ENCODE measurements at places on chromosomes 2 and 18.

DNA sequence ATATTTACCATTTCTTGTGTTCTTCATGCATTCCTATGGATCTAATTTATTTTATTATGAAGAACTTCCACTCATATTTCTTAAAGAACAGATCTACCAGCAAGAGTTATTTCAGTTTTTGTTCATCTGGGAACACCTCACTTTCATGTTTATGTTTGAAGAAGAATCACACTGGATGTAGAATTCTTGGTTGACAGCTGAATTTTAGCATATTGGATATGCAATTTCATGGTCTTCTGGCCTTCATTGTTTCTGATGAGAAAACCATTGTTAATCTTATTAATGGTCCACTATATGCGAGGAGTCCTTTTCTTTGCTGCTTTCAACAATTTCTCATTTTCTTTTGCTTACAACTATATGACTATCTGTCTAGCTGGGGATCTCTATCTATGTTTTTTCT is 189.2 kb downstream of the UXS1 start:
- ATAC-seq: no peak

GRCh38 chr2:241050624-241051577 is 51.2 kb downstream of the MTERF4 start:
- no peak for ATAC-seq

DNA sequence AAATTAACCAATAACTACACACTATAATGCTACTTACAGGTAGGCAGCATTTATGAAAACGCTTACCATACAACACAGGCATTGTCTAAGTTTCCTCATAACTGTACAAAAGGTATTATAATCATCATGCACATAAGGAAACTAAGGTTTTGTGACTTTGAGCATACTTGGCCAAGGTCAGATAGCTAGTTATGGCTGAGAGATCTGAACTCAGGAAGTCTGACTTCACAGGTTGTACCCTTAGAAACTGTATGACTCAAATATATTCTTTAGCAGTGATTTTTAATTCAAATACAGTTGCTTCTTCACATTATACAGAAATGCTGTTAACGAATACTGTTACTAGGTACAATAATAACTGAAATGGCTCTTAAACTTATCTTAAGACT is 89.3 kb downstream of the TRIP12 start:
- ATAC-seq: no peak

DNA sequence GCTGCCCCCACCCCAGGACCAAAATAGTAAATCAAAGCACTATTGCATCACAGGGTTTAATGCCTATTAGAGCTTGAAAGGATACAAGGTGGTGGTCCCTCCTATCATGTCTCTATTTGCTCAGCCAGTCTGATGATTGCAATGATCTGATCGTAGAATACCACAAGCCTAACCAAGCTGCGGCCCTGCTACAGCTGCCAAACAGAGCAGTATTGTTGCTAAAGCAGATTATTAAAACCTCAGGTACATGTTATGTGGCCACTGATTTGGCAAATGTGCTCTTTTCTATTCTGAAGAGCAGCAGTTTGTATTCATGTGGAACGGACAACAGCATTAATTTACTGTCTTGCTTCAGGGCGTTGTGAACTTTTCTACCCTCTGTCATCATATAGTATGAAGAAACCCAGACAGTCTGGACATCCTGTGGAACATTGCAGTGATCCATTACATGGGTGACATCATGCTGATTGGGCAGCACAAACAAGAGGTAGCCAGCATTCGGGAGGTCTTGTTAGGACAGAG is 8.4 kb upstream of the VAPA start:
- peak; percentile 88 for ATAC-seq

- no peak for ATAC-seq
Observed at GRCh38 chr18:46657115-46657955, at the start of gene LOXHD1. TSS of gene LOXHD1 (minus strand) at chr18:46657220. CDS start at chr18:46657033, 187 bp downstream.

DNA sequence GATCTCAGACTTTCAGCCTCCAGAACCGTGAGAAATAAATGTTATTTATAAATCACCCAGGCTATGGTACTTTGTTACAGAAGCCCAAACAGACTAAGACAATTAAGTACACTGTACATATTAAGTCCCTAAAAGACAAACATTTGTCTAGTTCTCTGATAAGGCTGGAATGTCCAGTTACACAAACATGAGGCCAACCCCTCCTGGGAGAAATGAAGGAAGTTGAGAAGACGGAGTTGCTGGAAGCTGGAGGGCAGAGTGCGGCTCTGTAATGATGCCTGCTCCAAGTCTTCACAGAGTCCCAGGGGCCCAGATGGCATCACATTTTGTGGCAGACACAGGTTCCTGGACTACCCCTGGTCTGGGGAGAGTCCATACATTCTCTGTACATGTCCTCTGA is 79.2 kb upstream of the ST8SIA3 start:
- no peak for ATAC-seq

- ATAC-seq: no peak
Observed at GRCh38 chr2:69616755-69617154, 26.8 kb downstream of the AAK1 start.

- no peak for ATAC-seq
Observed at GRCh38 chr2:77725045-77725444, 202.9 kb upstream of the LRRTM4 start.

DNA sequence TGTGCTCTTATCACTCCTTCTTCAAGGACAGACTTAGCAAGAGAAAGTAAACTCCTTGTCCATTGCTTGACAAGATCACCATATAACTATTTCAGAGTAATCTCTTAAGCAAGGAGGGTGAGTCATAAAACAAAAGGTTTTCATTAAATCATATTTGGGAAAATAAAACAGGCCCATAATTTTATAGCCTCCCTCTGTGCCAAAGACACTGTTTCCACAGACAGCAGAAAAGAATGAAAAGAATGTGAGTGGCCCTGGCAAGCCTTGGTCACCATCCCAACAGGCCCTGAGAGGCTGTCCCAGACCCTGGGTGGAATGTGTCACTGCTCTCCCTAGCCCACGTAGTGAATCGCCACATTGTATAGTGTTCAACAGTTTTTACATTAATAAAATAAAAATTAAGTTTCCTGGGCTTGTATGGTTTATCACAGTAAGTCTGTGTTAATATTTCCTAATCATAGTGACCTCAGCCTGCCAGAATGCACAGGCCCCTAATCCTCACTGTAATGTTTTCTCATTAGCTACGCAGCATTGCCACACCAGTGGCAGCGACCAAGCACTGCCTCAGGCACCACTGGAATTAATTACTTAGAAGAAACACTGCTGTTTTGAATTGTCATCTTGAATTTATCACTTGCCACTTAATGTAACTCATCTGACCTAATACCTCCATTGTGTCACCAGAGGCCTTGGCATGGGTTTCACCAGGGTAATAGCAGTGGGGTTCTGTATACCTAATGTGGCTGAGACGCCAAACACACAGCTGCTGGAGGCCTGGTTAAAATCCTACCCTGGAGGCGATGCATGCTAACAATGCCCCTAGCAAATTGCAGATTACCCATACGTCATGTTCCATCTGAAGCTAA is 401.9 kb downstream of the LNPK start:
- peak; percentile 62 for ATAC-seq

- no peak for ATAC-seq
Observed at GRCh38 chr2:177322801-177323261, 58.3 kb upstream of the NFE2L2 start.

- no peak for ATAC-seq
Observed at GRCh38 chr18:26792661-26793060, 72.8 kb downstream of the AQP4 start.

DNA sequence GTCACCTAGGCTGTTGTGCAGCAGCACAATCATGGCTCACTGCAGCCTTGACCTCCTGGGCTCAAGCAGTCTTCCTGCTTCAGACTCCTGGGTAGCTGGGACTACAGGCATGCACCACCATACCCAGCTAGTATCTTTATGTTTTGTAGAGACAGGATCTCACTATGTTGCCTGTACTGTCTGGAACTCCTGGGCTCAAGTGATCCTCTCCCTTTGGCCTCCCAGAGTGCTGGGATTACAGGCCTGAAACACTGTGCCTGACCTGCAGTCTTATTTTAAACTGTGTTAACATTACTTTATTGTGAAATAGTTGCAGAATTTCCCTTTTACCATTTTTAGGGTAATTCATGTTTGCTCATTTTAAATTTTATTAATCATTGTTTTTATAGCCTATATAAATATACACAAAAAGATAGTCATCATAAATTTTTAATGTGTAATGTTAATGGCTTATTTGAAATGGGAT is 24.6 kb downstream of the EML4 start:
- no peak for ATAC-seq
